DMS79 (cell line): ENCODE measurements at places on chromosomes 4 and X.

DNA sequence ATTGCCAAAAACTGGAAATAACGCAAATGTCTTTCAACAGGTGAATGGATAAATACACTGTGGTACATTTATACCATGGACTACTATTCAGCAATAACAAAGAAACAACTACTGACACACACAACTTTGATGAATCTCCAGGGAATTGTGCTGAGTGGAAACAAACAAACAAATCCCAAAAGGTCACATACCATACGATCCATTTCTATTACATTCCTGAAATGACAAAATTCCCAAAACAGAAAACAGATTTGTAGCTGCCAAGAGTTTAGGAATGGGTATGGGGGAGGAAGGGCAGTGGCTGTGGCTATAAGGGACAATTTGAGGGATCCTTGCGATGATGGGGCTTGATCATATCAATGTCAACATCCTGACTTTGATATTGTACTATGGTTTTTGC, 2.5 kb downstream of the ZNF182 start:
- no peak for DNase-seq

GRCh38 chr4:14863418-14864364, 138.6 kb upstream of the CPEB2 start:
- DNase-seq, result no peak

- DNase-seq, result peak; percentile 83
Measured at GRCh38 chrX:119502727-119503483, 34.7 kb downstream of the SLC25A5 start.

- no peak for DNase-seq
Measured at GRCh38 chrX:8653956-8654355, 78.0 kb downstream of the ANOS1 start.

GRCh38 chr4:109969919-109970318, 57.2 kb downstream of the EGF start:
- DNase-seq, result no peak

- peak; percentile 16 for DNase-seq
Measured at GRCh38 chr4:153345012-153345981, 809 bp downstream of the MND1 start.

- DNase-seq, result no peak
Measured at GRCh38 chrX:10213716-10214115, 56.9 kb downstream of the CLCN4 start.

DNA sequence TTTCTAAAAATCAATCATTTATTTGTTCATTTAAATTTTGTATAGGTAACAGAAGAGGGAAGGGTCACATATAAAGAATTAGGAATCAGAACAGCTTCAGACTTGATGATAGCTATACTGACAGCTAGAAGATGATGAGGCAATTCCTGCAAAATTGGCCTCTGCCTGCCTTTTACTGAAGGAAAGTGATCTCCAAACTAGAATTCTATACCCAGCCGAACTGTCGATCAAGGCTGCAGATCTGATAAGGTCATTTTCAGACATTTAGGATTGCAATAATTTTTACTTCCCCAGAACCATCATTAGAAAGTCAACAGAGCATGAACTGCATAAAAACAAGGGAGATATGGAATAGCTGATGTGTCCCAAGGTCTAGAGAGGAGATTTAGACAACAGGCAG, 66.3 kb downstream of the HTRA3 start:
- DNase-seq, result no peak

DNA sequence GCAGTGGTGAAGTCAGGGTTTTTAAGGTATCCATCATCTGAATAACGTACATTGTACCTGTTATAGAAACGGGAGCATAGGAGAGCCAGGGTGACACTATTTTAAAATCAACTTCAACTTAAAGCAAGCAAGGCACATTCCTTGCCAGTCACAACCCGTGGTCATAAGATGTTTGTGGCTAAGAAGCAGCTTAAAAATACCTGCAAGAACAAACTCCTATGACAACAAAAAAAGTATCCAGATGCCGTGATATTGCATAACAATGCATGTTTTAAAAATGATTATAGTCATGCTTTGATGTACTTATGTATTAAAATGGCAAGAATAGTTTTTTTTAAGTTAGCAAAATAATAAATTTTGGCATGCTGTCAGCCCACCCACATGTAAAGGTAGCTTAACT, 16.5 kb upstream of the SYNPO2 start:
- no peak for DNase-seq

GRCh38 chr4:113314426-113314825, 265.0 kb downstream of the ANK2 start:
- DNase-seq, result no peak

DNA sequence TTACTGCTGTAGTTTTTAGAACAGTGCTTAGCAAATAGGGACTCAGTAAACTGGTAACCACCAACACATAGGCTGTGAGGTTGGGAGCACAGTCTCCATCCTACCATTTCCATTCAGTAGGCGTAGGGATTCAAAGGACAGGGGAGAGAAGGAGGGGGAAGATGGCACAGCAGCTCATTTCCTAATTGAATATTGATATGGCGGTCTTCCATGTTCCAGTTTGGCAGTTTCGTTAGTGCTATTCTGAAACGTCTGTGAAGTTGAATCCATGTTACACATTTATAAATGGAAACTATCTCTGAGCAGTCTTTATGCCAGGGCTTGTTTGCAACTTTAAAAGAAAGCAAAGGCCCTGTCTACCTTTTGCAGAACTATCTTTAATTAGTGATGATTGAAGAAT, 105.5 kb downstream of the PARM1 start:
- no peak for DNase-seq

- no peak for DNase-seq
Measured at GRCh38 chrX:16643176-16643575, 6.8 kb upstream of the S100G start.

GRCh38 chr4:102143433-102143832, 201.8 kb downstream of the SLC39A8 start:
- DNase-seq, result no peak

DNA sequence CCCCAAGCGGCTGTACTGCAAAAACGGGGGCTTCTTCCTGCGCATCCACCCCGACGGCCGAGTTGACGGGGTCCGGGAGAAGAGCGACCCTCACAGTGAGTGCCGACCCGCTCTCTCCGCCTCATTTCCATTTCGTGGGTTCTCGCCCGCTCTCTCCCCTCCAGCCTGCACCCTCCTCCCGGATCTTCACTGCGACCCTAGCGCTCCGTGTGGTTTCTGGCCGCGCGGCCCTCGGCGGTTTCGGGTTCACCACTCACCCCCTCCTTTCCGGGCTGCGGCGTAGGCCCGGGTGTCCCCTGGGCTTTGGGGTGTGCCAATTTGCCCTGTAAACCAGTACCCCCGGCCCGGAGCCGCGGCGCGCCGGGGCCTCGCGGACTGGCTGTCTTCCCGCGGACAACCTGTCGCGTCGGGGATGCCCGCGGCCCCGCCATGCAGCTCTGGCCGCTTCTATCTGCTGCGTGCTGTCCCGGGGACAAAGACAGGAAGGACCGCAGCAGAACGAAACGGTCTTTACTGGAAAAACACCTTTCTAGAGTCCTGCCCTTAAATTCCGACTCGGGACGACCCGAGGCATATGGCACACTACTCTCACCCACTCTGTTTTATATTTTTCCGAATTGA, 737 bp downstream of the FGF2 start:
- DNase-seq, result no peak

GRCh38 chrX:69510137-69510715, 6.1 kb downstream of the NALF2 start:
- no peak for DNase-seq

DNA sequence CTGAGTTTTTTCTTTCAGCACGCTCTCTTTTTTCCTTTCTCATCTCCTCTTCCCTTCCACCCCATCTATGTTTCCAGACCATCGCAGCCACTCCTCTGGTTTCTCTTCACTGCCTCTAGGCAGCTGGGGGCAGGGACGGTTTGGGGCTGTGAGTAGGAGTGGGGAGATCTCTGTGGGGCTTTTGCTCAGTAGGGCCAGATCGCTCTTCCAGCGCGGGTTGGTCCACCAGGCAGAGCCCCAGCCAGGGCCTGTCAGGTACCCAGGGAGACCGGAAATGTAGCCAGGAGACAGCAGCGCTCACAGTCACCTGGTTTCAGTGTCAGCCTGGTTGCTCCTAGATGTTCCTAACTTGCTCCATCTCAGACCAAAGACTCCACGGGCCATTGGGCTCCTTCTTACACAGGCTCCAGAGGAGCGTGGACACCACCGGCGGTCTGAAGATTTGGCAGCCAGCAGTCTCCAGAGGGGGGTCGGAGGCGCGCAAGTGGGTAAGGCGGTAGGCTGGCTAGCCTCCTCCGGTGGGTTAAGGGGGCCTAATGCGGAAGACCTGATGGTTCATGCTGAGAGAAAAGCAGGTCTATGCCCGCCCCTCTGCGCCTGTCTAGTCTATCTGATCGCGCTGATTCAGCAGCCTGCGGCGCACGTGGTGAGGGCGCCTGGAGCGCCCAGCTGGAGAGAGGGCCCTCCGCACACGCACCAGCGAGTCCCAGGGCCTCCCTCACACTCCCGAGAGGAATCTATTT, 1.8 kb downstream of the FGF5 start:
- DNase-seq, result no peak

DNA sequence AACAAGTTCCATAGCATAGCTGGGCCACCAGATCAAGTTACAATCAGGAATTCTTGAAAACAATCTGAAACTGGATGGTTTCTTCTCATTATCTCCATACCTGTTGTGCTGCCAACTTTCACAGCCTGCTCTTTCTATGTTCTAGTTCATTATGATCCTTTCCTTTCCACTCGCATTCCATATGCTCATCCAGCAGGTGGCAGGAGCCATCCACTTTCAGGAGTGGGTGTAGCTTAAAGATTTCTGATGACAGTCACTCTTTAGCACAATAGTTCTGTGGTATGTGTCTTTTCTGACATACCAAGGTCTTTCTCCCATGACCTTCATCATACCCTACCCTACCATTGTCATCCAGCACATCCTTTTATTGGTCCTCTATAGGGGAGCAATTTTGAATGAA, 46.4 kb downstream of the PAGE2 start:
- no peak for DNase-seq

- DNase-seq, result no peak
Measured at GRCh38 chrX:46326161-46326560, 219.1 kb downstream of the ZNF674 start.

DNA sequence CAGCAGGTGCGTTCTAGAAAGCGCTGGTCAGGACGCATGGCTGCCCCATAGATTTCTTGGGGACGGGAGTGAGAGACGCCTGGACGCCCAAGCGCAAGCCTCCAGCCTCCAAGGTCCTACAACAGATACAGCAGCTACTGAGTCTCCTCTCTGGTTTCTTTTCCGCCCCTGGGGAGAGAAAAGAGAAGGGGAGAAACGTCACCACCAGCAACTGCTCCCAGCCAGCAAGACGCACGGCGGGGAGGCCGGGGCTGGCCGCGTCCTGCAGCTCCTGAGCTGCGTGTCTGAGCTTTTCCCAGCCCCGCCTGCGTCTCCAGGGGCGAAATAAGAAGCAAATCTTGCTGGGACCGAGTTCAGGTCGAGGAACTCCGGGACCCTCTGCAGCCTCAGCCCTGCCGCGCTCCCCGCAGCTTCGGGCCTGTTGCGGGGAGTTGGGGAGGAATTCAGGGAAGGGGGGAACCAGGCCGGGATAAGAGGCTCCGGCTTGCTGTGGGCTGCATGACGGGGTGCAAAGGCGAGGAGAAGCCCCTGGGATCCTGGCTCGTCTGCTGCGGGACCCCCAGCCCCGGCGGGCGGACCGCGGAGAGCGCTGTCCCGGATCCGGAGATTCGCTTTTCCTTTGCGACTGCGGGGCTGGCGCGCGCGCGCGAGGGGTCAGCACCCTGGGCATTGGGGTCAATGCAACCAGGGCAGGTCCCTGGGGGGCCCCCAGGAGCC, 6.8 kb upstream of the SHOX start:
- no peak for DNase-seq

DNA sequence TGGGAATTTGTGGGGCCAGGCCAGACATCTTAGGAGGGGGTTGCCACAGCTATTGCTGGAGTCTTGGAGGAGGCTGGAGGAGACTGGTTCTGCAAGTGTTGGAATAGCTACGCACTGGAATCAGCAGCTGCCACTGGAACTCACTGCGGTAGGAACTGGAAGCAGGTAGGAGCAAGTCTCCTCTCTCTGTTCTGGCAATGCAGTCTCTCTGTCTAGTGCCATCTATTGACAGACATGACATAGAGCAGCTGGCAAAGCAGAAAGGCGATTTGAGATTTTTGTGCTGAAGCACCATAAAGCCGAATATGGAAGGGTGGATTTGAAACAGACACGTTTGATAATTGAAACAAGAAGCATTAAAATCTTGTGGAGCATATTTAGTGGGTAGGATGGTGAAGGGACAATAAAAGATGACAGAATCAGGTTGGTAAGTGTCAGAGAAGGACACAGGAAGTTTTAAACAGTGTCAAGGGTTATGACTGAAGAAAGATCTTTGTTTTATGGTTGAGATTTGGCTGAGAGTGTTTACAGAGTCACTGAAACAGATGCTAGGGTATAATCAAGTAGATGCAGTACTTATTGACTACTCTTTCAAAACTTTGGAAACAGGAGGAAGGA, 23.5 kb upstream of the SYNPO2 start:
- DNase-seq, result no peak

DNA sequence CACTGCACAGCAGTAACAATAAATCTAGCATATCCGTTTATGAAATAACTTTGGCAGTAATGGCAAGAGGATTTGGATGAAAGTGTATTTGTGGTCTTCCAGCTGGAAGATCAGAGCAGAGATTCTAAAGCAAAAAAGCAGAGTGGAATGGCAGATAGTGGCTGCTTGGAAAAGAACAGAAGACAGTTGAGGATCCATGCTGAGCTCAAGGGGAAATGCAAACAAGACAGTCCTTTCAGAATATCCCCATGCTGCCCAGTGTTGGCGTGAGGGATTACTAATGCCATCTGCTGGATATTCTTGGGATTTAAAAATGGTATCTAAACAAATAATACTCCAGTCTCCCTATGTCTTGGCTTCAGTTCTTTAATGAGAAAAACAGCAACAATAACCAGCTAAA, 629.1 kb upstream of the ATOH1 start:
- no peak for DNase-seq

GRCh38 chr4:163554870-163555465, 60.5 kb downstream of the TMA16 start:
- DNase-seq, result no peak

GRCh38 chr4:25970691-25971432, 56.8 kb downstream of the SMIM20 start:
- DNase-seq, result peak; percentile 54

- DNase-seq, result no peak
Measured at GRCh38 chr4:48022192-48022799, 5.7 kb downstream of the NIPAL1 start.

DNA sequence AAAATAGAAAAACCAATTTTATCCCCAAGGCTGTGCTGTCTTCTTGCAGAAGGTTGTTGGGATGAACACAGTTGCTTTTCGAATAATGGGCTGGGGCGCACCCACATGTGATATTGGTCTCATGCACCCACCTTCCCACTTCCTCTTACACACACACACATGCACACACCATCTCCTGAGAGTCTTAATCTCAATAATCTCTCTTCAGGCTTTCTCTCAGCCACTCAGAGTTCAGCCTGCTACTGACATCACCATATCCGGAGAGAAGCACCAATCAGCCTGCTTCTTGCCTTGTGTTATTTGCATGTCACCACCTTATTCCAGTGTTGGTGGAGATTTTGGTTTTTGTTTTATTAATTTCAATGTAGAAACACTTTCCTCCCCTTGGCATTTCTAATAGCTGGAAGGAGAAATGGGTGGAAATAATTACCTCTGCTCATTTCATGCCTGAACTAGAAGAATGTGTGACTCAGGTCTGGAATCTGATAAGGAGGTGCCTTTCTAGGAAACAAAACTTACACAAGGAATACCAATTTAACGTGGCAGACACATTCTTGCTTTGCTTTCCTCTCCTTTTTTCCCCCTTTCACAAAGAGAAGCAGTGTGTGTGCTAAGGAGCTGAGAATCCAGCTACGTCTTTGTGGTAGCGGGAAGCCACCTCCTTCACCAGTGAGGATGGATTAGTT, 400.2 kb downstream of the MID1IP1 start:
- DNase-seq, result no peak

GRCh38 chrX:54422168-54422567, 18.0 kb upstream of the TSR2 start:
- DNase-seq, result no peak
